ENCODE measurements at places on chromosomes 6 and 20. TPM values are rescaled to one million over a fixed set of nuclear protein-coding genes. Genes with fewer than 3 reads are reported as not detected.

The NOL7 gene
- total RNA-seq, result 72.5 TPM

The DEFB132 gene
- total RNA-seq, result not detected

The LTB gene
- total RNA-seq, result 0.25 TPM

The CST3 gene
- total RNA-seq, result 416 TPM

The TNFRSF6B gene
- total RNA-seq, result 0.53 TPM

The NNAT gene
- total RNA-seq, result not detected

The ANGPT4 gene
- 0.03 TPM for total RNA-seq

The ZNF391 gene
- 0.36 TPM for total RNA-seq

The PDYN gene
- total RNA-seq, result 0.06 TPM

The SMOC2 gene
- not detected for total RNA-seq

The CEP162 gene
- total RNA-seq, result 1.9 TPM

The GNAS-AS1 gene
- not detected for total RNA-seq

The ZNF311 gene
- 0.14 TPM for total RNA-seq

The MUCL3 gene
- not detected for total RNA-seq

The ADTRP gene
- total RNA-seq, result 1.0 TPM

The LHFPL5 gene
- total RNA-seq, result not detected

The OPN5 gene
- not detected for total RNA-seq

The ADGRF5 gene
- not detected for total RNA-seq

The FNDC1 gene
- total RNA-seq, result 0.05 TPM

The GLP1R gene
- not detected for total RNA-seq

The MLN gene
- not detected for total RNA-seq

The IL17F gene
- total RNA-seq, result not detected

The FAM210B gene
- 12.3 TPM for total RNA-seq

The TBX18 gene
- 17.2 TPM for total RNA-seq

The HM13 gene
- total RNA-seq, result 267 TPM

The GPLD1 gene
- 1.3 TPM for total RNA-seq

The CLPSL1 gene
- total RNA-seq, result not detected

The ULBP2 gene
- 4.2 TPM for total RNA-seq

The TMEM181 gene
- 14.0 TPM for total RNA-seq

The HRH3 gene
- total RNA-seq, result not detected

The CCN2 gene
- 35.2 TPM for total RNA-seq

The ZNF165 gene
- total RNA-seq, result 0.97 TPM

Data from A549 treated with RU486 at 1 μM for 4 hours (cell line).